ENCODE measurements at places on chromosomes 7 and 10. TPM values are rescaled to one million over a fixed set of nuclear protein-coding genes. Genes with fewer than 3 reads are reported as not detected.

Gene EPDR1
- 19.8 TPM for polyA plus RNA-seq

Gene TMEM178B
- polyA plus RNA-seq = 0.34 TPM

Gene CARD11
- 1.9 TPM for polyA plus RNA-seq

Gene FOXI2
- polyA plus RNA-seq = 1.2 TPM

Gene NEUROG3
- polyA plus RNA-seq = not detected

Gene CDK13
- 51.1 TPM for polyA plus RNA-seq

Gene OR13A1
- not detected for polyA plus RNA-seq
